Panc1 (cell line): ENCODE measurements at places on chromosomes 1 and 21. TPM values are rescaled to one million over a fixed set of nuclear protein-coding genes. Genes with fewer than 3 reads are reported as not detected.

Gene SDC3
- 36.1 TPM for total RNA-seq

Gene HRNR
- not detected for total RNA-seq

Gene NBPF6
- total RNA-seq: not detected

Gene GPX7
- total RNA-seq: 11.2 TPM

Gene MAP1LC3C
- total RNA-seq: 0.21 TPM

GRCh38 chr1:16082283-16083038 lies 9.0 kb upstream of the FAM131C start:
- peak overlapping the region; percentile 55 for H3K27ac ChIP-seq
- H3K27me3 ChIP-seq: no peaks in the 10 kb centered on the region
- no peak overlapping the region for H3K4me3 ChIP-seq
- no peak for DNase-seq

GRCh38 chr1:169494343-169494742 lies 8.6 kb upstream of the SLC19A2 start:
- DNase-seq: no peak
- H3K4me1 ChIP-seq: no peaks in the 10 kb centered on the region
- H3K36me3 ChIP-seq: no peaks in the 10 kb centered on the region
- H3K4me3 ChIP-seq: no peak overlapping the region

GRCh38 chr21:31554511-31555022 lies 104.9 kb upstream of the SOD1 start:
- H3K36me3 ChIP-seq: no peaks in the 10 kb centered on the region
- no peak for DNase-seq
- no peaks in the 10 kb centered on the region; the same call in 1 of the 2 replicates for H3K4me1 ChIP-seq
- no peak overlapping the region for H3K27ac ChIP-seq
- no peak overlapping the region for H3K4me3 ChIP-seq
- no peaks in the 10 kb centered on the region; the same call in 1 of the 2 replicates for H3K27me3 ChIP-seq

DNA sequence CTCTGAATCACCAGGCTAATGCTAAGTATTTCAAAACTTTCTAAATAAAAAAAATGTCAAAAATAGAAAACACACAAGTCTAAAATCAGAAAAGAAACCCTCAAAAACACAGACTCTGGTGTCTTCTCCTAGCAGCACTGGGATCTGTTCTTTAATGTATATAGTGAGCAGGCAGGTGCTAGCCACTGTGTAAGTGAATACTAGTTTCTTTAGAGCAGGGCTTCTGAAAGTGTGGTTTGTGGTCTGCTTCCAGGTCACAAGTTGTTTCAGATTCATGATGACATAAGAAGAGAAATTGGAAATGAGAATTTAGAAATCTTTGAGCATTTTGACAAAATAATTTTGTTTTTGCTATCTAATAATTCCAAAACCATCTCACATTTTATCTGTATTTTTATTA lies 763.1 kb downstream of the USP25 start:
- H3K4me1 ChIP-seq: no peaks in the 10 kb centered on the region
- no peak for DNase-seq
- no peak overlapping the region for H3K27ac ChIP-seq
- no peak overlapping the region for H3K4me3 ChIP-seq

- H3K27ac ChIP-seq: peak overlapping the region; percentile 39; the same call in 1 of the 2 replicates
- peak overlapping the region; percentile 29 for H3K4me3 ChIP-seq
- H3K36me3 ChIP-seq: no peaks in the 10 kb centered on the region
- no peak for DNase-seq
These were observed 8.1 kb upstream of the SLX9 start for GRCh38 chr21:44931501-44932407.

DNA sequence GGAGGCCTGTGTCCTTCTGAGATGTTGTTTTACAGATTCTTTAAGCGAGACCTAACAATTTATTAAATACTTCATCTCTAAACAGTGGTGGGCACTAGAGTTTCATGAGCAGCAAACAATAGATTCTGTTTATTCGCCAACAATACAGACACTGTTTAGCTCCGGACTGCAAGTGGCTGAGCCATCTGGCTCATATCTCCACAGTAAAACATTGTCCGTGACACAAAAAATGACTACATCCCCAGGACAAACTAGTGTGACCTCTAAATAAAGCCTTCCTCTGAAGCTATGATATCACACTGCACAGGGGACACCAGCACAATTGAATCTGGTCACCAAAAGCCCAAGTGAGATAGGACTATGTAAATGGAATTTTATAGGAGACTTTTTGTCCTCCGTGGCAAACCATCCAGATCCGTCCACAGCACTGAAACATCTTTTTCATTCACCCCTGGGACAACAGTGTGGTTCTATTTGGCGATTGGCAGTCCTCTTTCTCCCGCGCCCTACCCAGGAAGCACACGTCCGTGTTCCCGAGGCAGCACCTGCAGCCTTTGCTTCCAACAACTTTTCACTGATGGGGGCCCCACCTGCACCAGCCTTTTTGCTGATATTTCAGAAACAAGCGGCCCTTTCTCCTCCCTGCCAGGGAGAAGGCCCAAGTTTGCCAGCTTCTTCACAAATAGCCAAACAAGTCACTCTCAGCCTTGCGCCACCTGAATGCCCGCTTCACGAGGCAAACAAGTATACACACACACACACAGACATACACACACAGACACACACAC lies 47.4 kb downstream of the OLIG1 start:
- H3K27me3 ChIP-seq: peaks cover 4% of the 10 kb centered on the region
- H3K4me1 ChIP-seq: no peaks in the 10 kb centered on the region
- H3K27ac ChIP-seq: no peak overlapping the region
- H3K36me3 ChIP-seq: no peaks in the 10 kb centered on the region
- H3K4me3 ChIP-seq: no peak overlapping the region
- no peak for DNase-seq

DNA sequence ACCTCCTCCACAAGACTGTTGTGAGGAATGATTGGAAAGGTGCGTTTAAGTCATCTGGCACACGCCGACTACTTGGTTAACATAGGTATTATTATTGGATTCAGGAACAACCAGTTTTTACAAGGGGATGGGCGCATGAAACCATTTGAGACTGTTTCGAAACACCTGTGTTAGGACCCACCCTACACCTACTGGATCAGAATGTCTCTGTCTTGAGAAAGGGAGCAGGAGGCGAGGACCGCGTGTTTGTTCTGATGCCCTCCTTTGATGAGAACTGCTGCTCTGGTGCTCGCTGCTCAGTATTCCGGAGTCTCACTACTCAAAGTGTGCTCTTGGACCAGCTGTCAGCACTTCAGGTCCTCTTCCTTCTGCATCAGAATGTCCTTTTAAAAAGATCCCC lies 7.3 kb downstream of the H6PD start:
- H3K4me3 ChIP-seq: no peak overlapping the region
- H3K27ac ChIP-seq: no peak overlapping the region
- no peaks in the 10 kb centered on the region for H3K36me3 ChIP-seq

- DNase-seq: no peak
- peak overlapping the region; percentile 41 for H3K27ac ChIP-seq
- no peaks in the 10 kb centered on the region for H3K36me3 ChIP-seq
These were observed 59.0 kb upstream of the MACF1 start for GRCh38 chr1:39145331-39145965.

DNA sequence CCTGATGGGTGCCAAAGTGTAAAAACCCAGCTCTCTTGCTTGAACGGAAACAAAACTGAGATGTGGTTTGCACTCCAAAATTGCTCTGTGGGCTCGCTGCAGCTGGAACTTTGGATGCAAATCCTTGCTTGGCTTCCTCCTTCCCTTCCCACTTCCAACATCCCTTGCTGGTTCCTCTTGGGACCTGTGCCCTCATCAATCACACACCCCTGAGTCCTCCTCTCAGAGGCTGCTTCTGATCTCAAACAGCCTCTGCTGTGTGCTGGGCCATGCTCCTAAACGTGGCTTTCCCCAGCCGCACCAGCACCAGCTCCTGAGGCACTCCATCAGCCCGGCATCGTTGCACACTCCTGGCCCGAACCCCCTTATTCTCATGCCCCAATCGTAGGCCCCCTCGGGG lies 124.3 kb upstream of the RAB4A start:
- no peak overlapping the region for H3K4me3 ChIP-seq
- no peaks in the 10 kb centered on the region for H3K4me1 ChIP-seq
- H3K36me3 ChIP-seq: no peaks in the 10 kb centered on the region
- H3K27me3 ChIP-seq: peaks cover 4% of the 10 kb centered on the region
- DNase-seq: no peak
- no peak overlapping the region for H3K27ac ChIP-seq

GRCh38 chr1:31515056-31515775 lies 61.1 kb upstream of the TINAGL1 start:
- DNase-seq: no peak
- H3K27me3 ChIP-seq: no peaks in the 10 kb centered on the region
- H3K4me1 ChIP-seq: no peaks in the 10 kb centered on the region

- no peaks in the 10 kb centered on the region; the same call in 1 of the 2 replicates for H3K4me1 ChIP-seq
- DNase-seq: no peak
- H3K27me3 ChIP-seq: no peaks in the 10 kb centered on the region
- H3K27ac ChIP-seq: no peak overlapping the region
These were observed 47.9 kb downstream of the S1PR1 start for GRCh38 chr1:101284622-101285218.

DNA sequence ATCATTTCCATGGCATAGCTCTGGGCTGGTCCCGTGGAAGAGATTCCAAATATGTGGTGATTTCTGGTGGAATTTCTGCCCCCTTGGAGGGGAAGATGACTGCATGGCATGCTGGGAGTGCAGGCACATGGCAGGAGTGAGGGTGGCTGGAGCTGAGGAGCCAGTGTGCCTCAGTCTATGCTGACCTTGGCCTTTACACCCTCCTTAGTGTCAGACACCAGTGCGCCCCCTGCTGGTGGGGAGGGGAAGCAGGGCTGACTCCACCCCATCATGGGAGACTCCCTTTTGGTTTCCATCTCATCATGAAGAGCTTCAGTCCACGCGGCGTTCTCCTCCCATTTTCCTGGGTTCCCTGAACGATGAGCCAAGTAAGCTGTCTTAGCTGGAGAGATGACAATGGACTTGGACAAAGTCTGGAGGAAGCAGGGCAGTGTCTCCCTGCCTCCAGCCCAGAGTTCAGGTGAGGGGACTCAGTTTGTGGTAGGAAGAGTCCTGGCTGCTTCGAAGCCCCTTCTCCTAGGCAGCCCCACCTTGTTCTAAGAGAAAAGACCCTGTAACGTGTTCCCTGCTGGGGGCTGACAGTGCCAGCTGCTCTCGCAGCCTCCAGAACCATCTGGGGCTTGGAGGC lies 10.3 kb downstream of the ALX3 start:
- H3K27me3 ChIP-seq: no peaks in the 10 kb centered on the region
- H3K27ac ChIP-seq: no peak overlapping the region
- DNase-seq: peak; percentile 28
- no peaks in the 10 kb centered on the region for H3K36me3 ChIP-seq
